ENCODE measurements at places on chromosomes 16 and 17.

DNA sequence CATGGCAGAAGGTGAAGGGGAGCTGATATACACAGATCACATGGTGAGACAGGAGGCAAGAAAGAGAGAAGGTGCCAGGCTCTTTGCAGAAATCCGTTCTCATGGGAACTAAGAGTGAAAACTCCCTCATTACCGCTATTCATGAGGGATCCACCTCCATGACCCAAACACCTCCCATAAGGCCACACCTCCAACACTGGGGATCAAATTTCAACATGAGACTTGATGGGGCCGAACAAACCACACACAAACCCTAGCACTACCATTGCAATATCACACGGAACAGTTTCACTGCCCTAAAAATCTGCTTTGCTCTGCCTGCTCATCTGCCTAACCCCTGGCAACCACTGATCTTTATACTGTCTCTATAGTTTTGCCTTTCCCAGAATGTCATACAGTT, 34.8 kb downstream of the C17orf67 start:
- DNase-seq: peak; percentile 73

GRCh38 chr17:53837131-53837530, 14.4 kb downstream of the KIF2B start:
- DNase-seq: no peak

GRCh38 chr16:30887927-30888326, 6.0 kb downstream of the BCL7C start:
- no peak for DNase-seq

GRCh38 chr17:45223539-45224528, 2.1 kb downstream of the FMNL1 start:
- DNase-seq: no peak

GRCh38 chr17:30103921-30104320, 12.7 kb upstream of the NSRP1 start:
- no peak for DNase-seq

DNA sequence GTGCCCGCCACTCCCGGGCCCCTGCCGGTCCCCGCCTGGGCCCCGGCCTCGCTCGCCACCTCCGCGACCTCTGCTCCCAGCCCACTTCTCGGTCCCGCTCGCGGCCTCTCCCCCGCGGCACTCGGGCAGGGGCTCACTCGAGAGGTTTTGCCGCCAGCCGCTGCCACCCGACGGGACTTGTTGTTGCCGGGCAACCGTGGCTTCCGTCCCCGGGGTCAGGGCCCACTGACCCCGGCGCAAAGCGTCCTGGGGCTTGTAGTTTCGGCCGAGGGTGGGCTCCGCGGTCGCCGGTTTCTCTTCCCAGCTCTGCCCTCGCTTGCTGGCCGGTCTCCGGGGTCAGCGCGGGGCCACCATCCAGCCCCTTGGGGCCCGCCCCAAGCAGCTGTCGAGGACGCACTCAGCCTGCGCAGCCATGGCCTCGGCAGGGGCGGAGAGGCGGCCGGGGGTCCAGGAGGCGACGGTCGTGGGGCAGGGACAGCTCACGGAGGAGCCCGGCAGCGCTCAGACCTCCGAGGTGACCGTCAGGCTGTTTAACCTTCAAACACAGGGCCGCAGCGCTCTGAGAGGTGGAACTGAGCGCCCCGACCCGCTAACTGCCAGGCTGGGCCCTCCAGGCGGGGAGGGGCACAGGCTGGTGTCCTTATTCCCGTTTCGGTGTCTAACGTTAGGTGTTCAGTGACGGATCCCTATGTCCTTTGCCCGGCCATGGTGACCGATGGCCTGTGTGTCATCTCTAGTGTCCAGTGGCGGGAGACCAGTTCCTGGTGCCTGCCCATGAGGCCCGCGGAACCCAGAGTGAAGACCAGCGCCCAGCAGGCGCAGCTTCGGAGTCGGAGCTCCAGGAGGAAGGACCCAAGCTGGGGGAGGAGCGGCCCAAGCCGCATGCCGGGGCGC, at the start of the genes C16orf86 and ENKD1:
TSS of gene C16orf86 (plus strand) at position 256 of the 894 bp plus-strand sequence. CDS start at position 413, 157 bp downstream.
TSS of gene ENKD1 (minus strand) at position 192 of the 894 bp plus-strand sequence. CDS start 308 bp downstream, outside the sequence.
- DNase-seq: peak; percentile 91

- no peak for DNase-seq
These were observed 135.6 kb downstream of the GAS7 start for GRCh38 chr17:10062691-10063385.

DNA sequence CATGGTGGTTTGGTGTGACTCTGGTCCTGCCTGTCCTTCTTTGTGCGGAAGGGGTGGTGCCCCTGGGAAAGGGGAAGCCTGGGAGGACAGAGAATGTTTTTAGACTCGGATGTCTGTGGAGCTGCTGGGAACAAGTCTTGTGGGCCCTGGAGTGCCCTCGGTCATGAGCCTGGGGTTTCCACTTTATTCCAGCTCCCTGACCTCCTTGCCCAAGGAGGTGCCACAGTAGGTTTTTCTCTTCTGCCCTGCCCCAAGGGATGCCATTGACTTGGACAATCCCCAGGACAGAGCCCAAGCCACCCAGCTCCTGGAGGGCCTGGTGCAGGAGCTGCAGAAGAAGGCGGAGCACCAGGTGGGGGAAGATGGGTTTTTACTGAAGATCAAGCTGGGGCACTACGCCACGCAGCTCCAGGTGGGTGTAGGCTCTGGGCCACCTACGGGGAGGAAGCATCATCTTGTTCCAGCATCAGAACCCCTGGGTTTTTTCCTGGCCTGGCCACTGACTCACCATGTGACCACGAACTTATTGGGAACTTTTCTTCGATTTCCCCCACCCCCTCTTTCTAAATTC, 1.4 kb downstream of the STAT5A start:
- no peak for DNase-seq

DNA sequence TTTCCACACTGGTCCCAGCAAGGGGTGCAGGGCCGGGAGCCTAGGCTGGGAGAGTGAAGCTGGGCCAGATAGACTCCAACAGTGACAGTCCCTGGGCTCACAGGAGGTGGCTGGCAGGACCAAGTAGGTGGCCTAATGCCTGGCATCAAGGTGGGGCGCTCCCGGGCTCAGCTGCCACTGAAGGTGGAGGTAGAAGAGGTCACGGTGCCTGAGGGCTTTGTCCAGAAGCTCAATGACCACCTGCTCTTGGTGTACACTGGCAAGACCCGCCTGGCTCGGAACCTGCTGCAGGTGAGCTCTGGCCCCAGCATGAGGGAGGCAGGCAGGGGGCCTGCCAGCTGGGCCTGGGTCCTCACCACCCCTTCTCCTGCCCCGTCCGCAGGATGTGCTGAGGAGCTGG, 23.8 kb downstream of the FCSK start:
- no peak for DNase-seq

GRCh38 chr17:61393904-61394629, 5.6 kb upstream of the TBX2 start:
- peak; percentile 82 for DNase-seq

DNA sequence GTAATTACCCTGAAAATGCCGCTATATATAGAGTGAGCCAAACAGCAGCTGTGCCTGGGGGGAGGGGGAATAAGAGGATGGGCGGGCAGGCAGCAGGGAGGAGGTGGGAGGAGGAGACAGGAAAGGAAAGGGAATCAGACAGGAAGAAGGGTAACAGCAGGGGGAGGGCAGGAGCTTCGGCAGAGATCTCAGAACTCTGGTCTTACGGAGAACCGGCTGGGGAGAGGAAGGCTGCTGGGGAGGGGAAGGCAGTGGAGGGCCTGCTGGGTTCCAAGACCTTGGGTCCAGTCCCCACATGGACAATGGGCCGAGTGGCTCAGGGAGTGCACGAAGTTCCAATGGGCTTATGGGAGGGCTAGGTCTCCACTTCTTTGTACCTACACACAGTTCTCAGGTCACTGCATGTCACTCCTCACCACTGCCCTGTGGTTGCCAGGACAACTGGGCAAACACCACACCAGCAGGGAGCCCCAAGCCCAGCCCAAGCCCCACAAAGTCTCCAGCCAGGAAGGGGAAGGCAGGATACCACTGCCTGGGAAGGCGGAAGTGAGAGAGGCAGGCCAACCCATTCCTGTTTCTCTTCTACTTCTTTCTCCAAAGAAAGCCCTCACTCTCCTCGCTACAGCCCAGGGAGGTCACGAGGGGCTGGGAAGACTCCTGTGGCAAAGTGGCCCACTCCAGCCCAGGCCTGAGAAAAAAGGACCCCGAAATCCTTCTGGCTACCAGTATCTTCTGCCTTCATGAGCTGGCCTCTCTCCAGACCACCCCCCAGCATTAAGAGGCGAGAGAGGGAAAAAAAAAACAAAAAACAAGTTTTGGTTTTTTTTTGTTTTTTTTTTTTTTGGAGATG, 25.3 kb downstream of the G6PC3 start:
- DNase-seq: peak; percentile 99

DNA sequence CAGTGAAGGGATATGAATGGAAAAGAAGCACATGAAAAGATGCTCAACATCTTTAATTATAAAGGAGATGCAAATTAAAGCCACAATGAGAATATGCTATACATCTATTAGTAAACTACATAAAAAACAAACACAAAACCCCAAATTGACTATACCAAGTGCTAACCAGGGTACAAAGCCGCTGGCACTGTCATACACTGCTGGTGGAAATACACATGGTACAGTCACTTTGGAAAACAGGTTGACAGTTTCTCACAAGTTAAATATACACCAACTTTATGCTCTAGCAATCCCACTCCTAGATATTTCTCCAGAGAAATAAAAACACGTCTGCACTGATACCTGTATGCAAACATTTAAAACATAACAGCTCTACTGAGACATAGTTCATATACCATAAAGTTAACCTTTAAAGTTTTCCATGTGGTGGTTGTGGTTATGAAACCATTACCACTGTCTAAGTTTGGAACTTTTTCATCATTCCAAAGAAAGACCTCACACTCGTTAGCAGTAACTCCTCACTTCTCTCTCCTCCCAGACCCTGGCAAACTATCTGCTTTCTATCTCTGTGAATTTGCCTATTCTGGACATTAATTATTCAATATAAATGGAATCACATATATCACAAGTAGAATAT, 42.7 kb downstream of the ADGRG5 start:
- DNase-seq: no peak

DNA sequence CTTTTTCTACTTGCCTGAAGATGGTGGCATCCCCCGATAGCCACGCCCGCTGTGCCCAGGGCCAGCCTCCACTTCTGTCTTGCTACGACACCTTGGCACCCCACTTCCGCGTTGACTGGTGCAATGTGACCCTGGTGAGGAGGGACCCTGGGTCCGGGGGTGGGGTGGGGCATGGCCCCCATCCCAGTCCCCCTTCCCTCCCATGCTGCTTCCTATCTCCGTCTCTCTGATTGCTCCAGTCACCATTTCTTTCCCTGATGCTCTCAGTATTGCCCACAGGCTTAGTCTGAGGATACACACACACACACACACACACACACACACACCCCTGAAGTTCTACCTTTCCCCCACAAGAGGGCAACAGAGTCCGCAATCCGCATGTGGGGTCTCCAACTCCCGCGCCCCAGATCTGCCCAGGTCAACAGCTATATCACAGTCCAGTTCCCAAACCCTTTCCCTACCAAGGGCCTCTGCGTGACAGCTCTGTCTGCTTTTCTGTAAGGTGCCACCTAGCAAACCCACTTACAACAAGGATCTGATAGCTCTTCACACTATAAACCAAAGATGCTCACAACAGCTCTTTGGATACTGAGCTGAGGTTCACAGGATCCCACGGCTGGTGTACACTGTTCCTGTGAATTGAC, 3.4 kb downstream of the SGCA start:
- peak; percentile 87 for DNase-seq

Data from mesendoderm (in vitro differentiated cells).